Pericardium fibroblast (primary cell): ENCODE measurements at places on chromosomes 7 and 10. TPM values are rescaled to one million over a fixed set of nuclear protein-coding genes. Genes with fewer than 3 reads are reported as not detected.

Gene GIMAP8
- total RNA-seq, result not detected in 2 replicates

Gene CALY
- total RNA-seq, result not detected in 2 replicates

Gene OPN1SW
- not detected in 2 replicates for total RNA-seq

Gene LRMDA
- total RNA-seq, result 0.12 and 0.17 TPM in 2 replicates

Gene SH3PXD2A
- 25.2 and 54.0 TPM in 2 replicates for total RNA-seq

Gene ABCC2
- total RNA-seq, result 0.35 and 0.68 TPM in 2 replicates

Gene SUN3
- not detected in 2 replicates for total RNA-seq

Gene VDAC2
- total RNA-seq, result 158 and 179 TPM in 2 replicates

Gene SRGN
- 55.3 and 243 TPM in 2 replicates for total RNA-seq

Gene AKR1D1
- total RNA-seq, result not detected in 2 replicates

Gene DNAH11
- 0.23 TPM in 1 of 2 replicates, not detected in the other for total RNA-seq

Gene COL13A1
- 3.3 and 4.9 TPM in 2 replicates for total RNA-seq
